Fibroblast of villous mesenchyme (primary cell): ENCODE measurements at places on chromosomes 2 and 18.

DNA sequence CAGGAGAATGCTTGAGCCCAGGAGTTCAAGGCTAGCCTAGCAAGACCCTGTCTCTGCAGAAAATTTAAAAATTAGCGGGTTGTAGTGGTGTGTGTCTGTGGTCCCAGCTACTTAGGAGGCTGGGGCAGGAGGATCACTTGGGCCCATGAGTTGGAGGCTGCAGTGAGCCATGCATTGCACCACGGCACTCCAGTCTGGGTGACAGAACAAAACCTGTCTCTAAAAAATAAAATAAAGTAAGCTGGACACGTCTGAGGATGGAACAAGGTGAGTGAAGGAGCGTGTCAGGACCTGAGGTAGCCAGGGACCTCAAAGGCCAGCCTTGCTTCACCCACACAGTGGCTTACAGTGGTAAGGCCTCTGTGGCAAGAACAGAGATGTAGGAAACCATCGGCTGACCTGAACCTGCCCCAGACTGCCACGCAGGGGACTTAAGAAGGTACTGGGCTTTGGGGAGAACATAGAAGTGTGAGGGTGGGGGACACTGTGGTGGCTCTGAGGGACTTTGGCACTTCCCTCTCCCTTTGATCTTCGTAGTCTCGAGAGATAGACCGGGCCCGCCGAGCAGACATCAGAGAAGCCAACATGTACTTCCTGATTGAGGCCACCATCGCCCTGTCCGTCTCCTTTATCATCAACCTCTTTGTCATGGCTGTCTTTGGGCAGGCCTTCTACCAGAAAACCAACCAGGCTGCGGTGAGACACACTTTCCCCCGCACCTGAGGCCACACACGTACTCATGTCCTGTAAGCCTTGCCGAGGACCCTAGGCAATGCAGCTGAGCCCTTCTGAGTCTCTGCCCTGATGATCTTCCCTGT is 7.5 kb downstream of the SLC11A1 start:
- DNase-seq: no peak

- no peak for DNase-seq
Observed at GRCh38 chr18:75244351-75245313, 34.0 kb downstream of the TSHZ1 start.

GRCh38 chr2:234967870-234968208 is 16.0 kb downstream of the SH3BP4 start:
- DNase-seq: no peak

DNA sequence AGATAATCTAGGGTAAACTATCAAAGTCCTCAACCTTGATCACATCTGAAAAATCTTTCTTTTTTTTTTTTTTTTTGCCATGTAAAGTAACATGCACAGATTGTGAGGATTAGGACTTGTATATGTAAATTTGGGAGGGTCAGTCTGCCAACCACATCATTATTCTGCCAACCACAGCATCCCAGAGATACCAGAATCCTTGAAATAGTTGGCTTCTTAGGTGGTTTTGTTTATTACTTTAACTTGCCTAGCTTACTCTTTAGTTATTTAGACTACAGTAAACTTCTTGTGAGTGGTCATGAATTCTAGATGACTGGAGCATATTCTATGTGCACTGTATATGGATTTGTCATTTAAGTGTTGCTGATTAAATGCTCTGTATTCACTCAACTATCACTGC is 242.1 kb upstream of the RBMS1 start:
- no peak for DNase-seq
